Hepatic stellate cell (primary cell): ENCODE measurements at places on chromosomes 4 and X.

GRCh38 chr4:3355266-3355748, 62.5 kb downstream of the RGS12 start:
- DNase-seq, result no peak

DNA sequence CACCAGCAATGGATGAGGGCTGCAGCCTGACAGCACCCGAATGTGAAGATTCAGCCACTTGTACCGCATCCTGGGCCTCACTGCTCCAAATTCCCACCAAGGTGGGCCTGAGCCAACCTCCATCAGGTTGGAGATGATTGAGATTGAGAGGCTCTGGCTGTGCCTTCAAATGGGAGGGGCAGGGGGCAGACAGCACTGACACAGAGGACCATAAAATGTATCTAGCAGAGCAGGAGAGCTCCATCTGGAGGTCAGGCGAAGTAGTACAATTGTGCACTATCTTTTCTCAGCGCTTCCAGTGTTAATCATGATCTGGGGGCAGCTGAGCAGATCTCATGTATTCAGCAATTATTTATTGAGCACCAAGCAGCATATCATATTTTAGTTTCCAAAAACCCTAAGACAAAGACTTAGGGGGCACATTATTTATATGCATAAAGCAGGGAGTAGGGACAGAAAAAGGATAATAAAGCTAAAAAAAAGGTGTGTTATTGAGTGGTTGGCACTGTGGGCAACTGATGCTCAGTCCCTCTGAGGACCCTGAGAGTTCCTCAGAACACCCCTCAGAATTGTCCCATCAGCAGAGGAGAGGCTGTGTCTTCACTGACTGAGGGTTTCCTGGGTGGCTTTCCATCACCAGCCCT, 31.6 kb upstream of the C1QTNF7 start:
- no peak for DNase-seq

- peak; percentile 72 for DNase-seq
Measured at GRCh38 chrX:153780678-153781427, at the start of gene SRPK3. SRPK3 (plus strand) TSS chrX:153781041; CDS start chrX:153781087, 46 bp downstream.

- DNase-seq, result no peak
Measured at GRCh38 chrX:150502979-150503897, 65.2 kb upstream of the MTM1 start.

DNA sequence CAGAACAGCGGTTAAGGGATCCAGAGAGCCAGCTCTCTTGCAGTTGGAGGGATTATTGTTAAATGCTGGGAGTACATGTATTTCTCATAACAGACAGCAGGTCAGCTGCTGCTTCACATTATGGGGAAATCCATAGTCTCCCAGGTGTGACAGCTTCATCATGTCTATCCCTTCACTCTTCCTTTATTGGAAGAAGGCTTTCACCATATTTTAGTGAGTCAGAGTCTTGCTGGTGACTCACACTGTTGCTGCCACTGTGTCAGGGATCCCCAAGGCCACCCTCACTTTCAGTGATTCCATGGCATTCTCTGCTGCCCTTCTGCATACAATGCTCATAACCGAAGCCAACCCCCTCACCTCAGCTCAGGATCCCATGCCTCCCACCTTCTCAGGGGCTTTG, 32.9 kb upstream of the PAGE5 start:
- no peak for DNase-seq

DNA sequence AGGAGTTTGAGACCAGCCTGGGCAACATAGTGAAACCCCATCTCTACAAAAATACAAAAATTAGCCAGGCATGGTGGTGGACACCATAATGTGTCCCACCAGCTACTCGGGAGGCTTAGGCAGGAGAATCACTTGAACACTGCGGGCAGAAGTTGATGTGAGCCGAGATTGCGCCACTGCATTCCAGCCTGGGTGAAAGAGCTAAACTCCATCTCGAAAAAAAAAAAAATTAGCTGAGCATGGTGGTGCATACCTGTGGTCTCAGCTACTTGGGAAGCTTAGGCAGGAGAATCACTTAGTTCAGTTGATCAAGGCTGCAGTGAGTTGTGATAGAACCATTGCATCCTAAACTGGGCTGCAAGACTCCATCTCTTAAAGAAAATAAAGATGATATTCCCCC, 91.2 kb downstream of the PLS3 start:
- no peak for DNase-seq

DNA sequence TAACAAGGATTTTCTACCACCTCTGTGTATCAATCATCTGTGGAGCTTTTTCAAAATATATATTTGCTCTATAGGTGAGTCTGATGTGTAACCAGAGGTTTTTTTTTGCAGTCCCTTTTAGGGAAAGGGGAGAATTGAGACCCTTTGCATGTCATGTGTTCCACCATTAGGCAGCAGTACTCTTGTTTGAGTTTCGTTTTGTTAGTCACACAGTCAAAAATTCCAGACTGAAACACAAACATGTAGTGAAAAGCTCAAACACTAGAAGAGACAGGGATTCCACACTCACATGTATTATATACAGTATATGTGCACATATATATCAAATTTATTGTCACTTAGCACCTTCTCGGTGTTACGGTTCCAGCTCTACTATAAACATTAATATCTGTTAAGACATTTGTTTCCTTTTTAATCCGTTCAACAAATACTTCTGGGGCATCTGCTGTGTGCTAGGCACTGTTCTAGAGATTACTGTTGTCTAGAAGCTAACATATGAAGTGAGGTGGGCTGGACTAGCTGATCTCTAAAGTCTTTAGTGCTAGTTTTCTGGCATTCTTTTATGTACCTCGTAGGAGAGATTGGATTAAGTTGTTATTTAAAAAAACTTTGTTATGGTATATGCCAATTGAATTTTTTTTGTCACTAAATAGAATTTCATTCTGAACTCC, 5.5 kb downstream of the USP9X start:
- peak; percentile 12 for DNase-seq

DNA sequence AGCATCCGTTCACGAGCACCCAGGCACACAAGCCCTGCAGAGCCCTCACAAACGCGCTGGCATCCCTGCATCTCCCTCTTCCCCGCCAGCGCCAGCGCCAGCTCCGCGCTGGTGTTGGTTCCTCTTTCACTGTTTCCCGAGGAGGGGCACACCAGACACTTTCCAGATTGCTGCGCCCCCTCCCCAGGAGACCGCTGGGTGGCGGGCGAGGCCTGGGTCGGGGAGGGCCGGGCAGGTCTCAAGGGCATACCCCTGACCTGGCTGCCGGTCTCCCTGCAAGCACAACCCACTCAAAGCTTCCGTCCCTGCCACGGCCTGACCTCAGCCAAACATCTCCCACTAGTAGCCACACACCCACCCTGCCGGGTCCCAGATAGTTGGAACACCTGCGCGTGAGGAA, 2.2 kb upstream of the NKX1-1 start:
- no peak for DNase-seq

GRCh38 chrX:110145854-110146253, 142.9 kb downstream of the TMEM164 start:
- DNase-seq, result peak; percentile 15

GRCh38 chr4:145871209-145871608, 67.4 kb downstream of the ZNF827 start:
- no peak for DNase-seq

DNA sequence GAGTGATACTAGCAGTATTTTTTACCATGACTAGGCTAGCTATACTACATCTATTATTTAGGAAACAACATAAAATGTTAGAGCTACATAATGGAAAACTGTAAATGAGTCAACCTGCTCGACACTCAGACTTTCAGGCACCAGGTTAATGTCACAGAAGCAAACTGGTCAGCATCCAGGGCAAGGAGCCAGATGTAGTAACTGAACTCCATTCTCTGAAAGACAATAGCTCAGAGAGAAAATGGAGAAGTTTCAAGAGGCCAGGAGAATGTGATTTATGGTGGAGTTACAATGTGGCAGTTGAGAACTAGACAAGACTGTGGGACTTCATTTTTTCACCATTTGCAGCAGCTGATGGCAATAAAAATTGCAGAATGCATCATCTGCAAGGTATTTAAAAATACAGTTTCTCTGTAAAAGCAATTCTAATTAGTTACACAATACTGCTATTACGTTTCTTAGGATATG, 342.7 kb upstream of the PABPC4L start:
- DNase-seq, result no peak

DNA sequence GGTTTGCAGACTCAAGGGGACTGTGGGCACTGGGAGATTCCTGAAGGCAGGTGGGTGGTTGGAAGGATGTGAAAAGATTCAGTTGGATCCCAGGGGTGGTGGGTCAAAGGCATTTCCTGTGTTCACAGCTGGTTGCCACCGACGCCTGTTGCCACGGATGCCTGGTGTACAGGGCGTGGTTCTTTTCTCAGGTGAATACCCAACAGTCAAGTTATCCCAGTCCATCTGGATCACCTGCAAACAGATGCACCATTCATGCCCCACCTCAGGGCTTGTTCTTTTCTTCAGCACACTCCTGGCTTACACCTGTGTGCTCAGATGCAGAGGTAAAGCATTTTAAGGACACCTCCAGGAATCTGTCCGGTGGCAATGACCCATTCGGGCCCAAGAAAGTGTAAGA, 55.8 kb upstream of the SHOX start:
- DNase-seq, result no peak

GRCh38 chr4:40201898-40202297, 5.1 kb downstream of the RHOH start:
- no peak for DNase-seq

DNA sequence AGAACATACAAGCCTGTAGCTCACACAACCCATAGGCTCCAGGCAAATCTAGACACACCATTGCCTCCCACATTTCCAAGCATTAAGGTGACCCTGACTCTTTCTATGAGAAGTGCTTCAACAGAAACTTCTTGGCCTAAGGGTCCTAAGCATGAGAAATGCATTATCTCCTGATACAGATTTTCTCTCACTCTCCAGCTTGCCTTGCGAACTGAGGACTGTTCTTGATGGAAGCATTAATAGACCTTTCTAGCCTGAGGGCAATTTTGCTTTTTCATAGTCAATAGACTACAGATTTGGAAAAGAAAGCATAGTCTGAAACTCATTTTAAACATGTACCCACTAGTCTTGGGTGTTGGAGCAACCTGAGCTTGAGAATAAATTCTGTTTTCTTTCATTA, 1801.3 kb upstream of the PCDH7 start:
- no peak for DNase-seq
